ENCODE measurements at places on chromosomes 2 and 18.

DNA sequence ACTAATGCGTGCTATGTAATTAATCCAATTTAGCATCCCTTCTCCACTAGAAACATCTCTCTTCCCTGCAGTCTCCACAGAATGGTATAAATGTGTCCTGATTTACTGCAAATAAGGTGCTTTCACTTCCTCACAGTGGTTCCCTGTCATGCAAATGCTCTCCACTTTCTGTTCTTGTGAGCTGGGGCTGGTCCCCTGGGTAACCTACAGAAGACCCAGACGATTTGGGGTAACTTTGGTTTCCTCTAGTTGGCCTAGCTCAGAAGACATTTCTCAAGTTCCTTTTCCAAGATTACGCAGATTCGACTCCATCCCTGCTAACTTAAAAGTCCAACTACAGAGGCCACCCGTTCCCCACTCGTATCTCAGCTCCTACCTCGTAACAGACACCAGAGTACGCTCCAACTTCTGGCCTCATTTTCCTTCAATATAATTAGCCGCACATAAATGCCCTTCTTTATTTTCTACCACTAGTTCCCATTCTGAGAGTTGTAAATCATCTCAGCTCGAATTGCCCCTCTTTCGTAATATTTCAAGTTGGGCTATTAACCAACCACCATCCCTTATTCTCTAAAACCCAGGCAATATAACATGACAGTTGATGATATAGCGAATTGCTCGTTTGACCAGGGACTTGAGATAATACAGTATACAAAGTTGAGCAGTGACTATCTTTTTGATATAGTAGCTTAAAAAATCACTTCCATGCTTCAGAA is 28.8 kb upstream of the NEDD4L start:
- DNase-seq: peak; percentile 84

GRCh38 chr18:22069916-22070315 is 99.5 kb upstream of the GATA6 start:
- DNase-seq: no peak

GRCh38 chr2:179938026-179938425 is 69.1 kb downstream of the CWC22 start:
- no peak for DNase-seq

GRCh38 chr2:188404341-188405004 is 112.8 kb downstream of the GULP1 start:
- no peak for DNase-seq

DNA sequence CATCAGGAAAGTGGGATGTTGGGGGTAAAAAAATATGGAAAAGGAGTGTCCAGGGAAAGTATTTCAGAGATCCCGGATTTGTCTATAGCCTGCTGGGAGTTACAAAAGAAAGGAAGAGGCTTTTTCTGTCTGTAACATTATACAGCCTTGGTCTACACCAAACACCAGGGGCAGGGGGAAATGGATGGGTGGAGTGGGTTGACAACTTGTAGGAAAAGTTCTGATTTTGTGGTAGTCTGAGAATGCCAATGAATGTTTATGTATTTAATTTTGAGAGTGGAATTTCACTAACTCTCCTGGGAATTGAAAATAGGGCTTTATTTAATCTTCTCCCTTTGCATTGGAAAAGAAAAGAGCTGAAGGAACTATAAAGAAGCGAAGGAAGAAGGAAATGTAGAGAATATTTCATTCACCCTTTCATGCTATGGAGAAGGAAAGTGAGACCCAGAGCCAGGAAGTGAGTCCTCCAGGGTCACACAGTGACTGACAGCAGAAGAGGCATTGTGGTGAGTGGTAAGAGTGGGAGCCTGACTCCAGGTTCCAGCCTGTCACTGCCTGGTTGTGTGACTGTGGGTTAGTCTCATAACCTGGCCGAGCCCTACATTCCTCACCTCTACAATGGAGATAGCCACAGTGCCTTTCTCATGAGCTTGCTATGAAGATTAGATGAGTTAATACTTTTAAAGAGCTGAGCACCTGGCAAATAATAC is 346.3 kb upstream of the TNP1 start:
- DNase-seq: no peak

GRCh38 chr2:234300391-234300925 is 196.4 kb downstream of the ARL4C start:
- DNase-seq: no peak

DNA sequence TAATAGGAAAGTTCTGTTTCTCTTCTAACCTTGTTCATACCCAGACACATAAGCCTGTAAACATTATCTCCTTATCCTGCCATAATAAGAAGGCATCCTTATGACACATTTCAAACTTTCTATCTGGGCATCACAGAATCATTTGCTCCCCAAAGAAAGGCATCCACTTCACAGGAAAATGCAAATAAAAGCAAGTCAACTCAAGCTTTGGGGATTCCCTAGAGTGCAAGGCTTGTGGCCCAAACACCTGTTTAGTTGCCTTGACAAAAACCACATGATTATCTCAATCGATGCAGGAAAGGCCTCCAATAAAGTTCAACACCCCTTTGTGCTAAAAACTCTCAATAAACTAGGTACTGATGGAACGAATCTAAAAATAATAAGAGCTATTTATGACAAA is 195.7 kb upstream of the GALNT5 start:
- DNase-seq: no peak

- no peak for DNase-seq
These were observed 46.7 kb downstream of the DAPL1 start for GRCh38 chr2:158841850-158842249.

DNA sequence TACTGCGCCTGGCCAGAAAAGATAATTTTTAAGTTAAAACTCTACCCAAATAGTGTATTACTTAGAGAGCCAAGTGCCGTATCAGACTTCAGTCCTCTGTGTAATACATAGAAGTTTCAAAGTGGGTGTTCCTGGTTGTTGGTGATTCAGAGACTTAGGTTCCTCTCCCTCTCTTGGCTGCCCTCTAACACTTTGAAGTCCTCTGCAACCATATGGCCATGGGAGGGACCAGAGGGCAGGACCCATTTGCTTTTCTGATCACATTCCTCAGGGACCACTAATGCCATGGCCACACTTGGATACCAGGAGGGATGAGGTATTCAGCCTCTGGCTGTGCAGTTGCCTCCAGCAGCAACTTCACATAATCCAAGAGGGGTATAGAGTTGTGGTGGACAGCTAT is 131.5 kb downstream of the CAPN13 start:
- no peak for DNase-seq

DNA sequence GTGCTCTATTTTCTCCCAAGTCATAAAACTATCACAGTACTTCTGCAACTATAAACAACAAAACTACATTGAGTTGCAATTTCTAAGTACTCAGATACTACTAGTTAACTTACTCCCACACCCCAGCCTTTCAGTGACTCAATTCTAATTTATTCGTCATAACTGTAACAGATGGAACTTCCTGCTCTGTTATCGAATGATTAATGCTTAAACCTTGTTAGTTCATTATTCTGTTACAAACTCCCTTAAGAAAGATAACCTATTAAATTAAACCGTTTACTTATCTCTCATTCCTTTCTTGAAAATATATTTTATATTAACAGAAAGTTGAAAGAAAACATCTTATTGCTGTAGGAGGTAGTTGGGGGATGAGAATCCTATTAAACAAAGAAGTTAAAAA is 17.0 kb downstream of the TNFAIP6 start:
- no peak for DNase-seq

- DNase-seq: no peak
These were observed 161.8 kb downstream of the LNPK start for GRCh38 chr2:175840256-175840655.

DNA sequence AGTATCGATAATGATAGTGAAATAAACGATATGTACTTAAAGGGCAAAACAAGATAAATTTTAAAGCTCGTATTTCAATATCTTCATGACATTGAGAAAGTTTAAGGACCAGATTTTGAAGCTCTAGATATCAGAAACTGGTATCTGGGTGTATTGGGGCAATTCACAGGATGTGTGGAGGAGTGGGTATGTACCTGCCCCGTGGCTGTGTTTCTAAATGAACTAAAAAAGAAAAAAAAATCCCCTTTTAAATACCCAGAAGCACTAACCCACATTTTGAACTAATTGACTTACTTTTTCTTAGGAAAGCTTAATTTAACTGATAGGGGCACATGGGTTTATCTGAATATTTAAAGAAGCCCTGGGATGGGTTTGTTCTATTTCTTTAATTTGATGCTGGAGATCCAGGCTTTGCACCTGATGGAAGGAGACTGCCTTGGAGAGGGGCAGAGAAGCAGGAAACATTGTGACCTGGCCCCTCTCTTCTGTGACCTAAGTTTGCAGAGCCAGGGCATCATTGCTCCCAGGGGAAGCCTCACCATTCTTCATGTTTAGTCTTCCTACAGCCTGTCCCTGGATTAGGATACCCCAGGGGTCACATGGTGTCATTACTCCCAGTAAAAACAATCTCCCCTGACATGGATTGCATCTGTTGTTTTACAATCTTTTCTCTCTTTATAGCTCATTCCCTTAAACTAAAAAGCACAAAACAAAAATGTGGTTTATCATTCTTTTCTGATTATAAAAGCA is 7.6 kb upstream of the KCTD1 start:
- DNase-seq: no peak

- DNase-seq: no peak
These were observed 80.8 kb downstream of the DYSF start for GRCh38 chr2:71534201-71534600.

DNA sequence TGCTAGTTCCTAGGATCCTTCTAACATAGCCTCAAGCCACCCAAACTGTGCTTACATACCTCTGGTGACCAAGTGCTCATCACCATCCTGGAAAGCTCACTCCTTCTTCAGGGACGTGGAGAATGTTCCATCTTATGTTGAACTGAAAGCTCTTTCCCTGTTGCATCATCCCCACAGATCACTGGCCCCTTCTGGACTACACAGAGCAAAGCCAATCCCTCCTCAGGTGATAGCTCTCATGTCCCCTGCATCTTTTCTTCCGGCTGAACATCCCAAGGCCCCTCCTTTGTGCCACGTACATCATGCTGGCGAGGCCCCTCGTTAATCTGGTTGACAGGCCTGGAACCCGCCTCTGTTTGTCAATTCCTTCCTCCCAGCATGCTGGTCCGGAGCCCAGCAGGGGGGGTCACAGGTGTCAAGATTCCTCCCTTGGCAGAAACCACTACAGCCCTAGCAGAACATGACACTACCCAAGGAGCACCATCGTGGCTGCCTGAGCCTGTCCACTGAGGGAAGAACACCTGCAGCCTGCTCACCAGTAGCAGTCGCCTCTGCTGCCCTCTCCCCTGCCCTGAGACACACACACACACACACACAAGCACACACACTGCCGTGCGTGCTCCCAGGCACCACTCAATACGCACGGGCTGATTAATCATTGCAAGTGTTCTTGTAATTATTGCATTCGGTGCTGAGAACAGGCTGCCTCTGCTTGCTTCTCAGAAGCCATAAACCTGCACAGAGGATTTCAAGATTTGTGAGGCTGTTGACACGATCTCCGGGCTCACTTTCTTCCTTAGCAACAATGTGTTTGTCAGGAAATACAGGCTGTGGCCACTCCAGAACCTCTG is 6.3 kb upstream of the KCNK3 start:
- DNase-seq: no peak

- no peak for DNase-seq
These were observed 493.7 kb downstream of the TMX3 start for GRCh38 chr18:68221111-68221724.

DNA sequence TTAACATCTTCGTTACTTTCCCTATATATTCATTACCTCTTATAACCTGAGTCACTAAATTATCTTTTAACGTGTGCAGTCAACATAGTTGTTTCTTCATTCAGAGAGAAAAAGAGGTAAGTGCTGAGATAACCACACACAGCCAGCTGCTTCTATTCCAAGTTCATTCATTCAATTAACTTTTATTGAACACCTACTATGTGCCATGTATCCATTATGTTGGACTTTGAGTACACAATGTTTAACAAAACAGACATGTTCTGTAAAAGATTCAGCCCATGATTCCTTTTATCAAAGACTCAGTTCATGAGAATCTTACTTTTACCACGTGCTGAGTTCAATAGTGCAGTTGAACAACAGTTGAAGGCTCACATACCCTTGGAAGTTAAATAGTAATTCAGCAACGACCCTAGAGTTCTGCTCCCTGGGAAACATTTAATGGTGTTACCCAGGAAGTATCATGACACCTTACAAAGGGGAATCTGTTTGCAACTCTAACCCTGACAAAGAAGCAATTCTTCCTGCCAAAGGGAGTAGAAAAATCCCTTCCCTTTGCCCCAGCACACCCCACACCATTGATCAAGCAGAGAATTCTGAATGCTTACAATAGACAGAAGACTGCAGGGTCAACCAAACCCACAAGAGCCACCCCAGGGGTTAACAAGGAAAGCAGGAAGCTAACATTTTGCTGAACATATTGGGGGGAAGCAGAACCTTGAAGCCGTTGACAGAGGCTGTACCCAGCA is 595.8 kb downstream of the STK39 start:
- DNase-seq: no peak

Measured in B cell (primary cell).